Skeletal muscle cell (primary cell): ENCODE measurements at places on chromosomes 1 and 21.

DNA sequence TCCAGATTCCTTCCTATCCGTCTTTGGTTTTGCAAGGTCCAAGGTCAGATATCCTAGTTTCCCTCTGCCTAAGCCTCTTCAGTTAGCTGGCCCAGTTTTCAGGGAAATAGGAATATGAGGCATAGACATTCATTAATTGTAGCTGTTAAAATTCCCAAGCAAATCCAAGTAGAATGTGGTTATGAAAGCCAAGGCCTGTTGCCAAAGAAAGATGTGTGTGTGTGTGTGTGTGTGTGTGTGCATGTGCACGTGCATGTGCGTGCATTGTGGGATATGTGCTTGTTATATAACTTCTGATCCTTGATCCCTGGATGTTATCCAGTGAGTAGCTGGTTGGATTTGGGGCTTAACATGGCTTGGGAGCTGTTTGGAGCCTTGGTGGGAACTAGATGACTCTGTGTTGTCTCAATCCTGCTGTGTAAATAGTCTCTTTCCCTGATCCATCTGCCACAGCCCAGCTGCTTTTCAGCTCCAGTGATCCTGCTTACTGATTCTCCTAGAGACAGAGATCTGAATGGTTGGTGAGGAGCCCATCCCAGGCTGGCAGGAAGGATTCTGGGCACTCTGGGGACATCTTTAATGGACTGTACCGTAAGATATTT is 70.6 kb upstream of the GCLM start:
- DNase-seq: peak; percentile 88

GRCh38 chr1:234589064-234589800 is 20.7 kb downstream of the IRF2BP2 start:
- no peak for DNase-seq

DNA sequence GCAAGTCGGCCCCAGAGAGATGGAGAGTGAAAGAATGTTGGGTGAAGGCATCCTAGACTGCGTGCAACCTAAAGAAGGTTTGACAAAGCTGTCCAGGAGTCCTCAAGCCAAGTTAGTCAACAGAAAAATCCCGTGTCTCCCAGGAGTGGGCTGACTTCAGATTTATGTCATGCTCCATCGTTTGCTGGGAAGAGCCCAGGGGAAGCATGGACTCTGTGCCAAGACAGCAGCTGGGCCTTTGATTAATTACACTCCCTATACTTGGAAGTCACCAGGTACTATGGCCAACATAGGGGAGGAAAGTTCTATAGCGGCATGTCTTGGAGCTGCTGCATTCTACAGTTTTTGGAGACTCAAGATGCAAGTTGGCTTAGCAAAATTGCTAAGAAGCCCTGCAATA is 247.4 kb downstream of the KAZN start:
- DNase-seq: no peak

DNA sequence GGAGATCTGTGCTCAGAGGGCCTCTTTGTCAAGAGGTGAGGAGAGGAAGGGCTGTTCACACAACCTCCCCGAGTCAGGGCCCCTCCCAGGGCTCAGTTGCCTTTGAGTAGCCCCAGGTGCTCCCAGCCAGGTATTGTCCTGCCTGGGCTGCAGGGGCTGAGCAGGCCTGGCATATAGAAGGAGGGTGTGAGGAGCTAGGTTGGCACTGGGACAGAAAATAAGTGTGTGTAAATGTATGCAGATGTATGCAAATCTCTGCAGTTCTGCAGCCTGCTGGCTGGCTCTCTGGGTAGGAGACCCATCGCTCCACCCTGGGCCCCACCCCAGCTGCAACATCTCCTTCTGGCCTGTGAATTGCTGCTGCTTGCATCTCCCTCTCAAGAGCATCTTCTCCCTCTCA is 52.4 kb downstream of the NAV1 start:
- no peak for DNase-seq

- no peak for DNase-seq
Observed at GRCh38 chr1:154869351-154870114, 548 bp downstream of the KCNN3 start.

- DNase-seq: no peak
Observed at GRCh38 chr1:83864991-83865390, 133.9 kb downstream of the TTLL7 start.

DNA sequence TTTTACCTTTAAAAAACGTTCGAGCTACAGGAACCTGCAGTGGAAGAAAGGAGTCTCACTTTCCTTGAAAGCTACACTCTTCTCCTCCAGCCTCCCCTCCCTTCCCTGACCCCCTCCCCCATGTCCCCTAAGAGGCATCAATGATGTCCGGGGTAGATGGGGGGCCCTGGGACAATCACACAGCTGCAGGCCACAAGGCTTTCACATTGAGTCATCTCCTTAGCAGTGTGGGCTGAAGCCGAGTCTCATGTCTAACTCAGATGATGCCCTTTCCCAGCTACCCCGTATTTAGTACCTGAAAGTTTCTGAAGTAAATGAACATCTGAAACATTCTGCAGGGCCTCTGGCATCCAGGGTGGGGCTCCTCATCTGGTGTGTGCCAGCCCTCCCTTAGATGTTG is 6.3 kb upstream of the GPR25 start:
- no peak for DNase-seq

GRCh38 chr1:17973694-17974093 is 133.9 kb upstream of the IGSF21 start:
- DNase-seq: no peak

DNA sequence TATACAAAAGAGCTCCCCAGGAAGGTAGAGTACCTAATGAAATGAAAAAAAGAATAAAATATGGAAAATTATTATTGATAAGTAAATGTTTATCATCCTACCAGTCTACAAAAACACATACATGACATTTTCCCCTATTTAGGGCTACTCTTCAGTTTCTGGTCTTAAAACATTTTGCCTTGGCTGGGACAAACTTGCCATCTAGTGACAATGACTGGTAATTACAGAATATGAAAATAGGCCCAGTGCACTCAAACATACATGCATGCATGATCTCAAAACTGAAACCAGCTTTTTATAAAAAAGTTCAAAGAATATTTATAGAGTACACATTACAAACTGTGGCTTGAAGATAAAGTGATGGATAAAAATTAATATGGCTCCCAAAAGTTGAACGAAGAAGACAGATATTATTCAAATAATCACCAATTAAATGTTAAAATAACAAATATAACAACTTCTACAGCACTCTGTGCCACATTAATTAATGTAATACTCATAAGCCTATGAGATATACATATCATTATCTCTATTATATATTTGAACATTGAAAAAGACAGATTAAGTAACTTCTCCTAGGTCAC is 10.5 kb upstream of the RNPC3 start:
- DNase-seq: no peak

DNA sequence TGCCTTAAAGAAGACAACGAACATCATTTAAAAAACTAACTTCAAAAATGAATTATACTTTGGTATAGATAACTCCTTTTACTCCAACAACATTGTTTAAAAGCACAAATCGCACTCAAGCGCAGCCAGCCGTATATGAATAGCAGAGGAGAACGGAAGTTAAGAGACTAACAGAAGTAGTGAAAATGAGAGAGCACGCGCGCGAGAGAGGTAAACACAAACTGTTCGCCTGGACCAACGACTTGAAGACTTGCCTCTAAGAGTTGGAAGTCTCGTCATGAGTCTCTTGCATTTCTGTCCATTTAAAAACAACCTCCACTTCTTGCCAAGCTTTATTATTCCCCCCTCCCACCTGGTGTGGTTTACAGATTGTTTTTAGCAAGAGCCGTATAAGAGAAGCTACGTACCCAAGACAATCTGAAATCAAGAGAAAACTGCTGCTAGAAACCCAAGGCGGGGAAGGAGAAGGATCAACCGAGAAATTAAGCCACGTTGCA is 479 bp downstream of the SELENOF start:
- DNase-seq: no peak
